ENCODE measurements at places on chromosomes 3 and 15. TPM values are rescaled to one million over a fixed set of nuclear protein-coding genes. Genes with fewer than 3 reads are reported as not detected.

PLA2G4E gene
- total RNA-seq: not detected

SNX4 gene
- total RNA-seq: 69.4 TPM

GHRL gene
- total RNA-seq: 0.19 TPM

POLR2H gene
- total RNA-seq: 135 TPM

NEK10 gene
- 2.0 TPM for total RNA-seq

A4GNT gene
- not detected for total RNA-seq

OR5K4 gene
- not detected for total RNA-seq

FGF12 gene
- 1.2 TPM for total RNA-seq

STOML1 gene
- 19.9 TPM for total RNA-seq

RAD51 gene
- 10.7 TPM for total RNA-seq

PLSCR2 gene
- total RNA-seq: 0.34 TPM

EFHB gene
- total RNA-seq: not detected

COL6A5 gene
- total RNA-seq: not detected

DNAH1 gene
- 5.6 TPM for total RNA-seq

SLC24A5 gene
- not detected for total RNA-seq

HAUS2 gene
- total RNA-seq: 32.0 TPM

SLC28A1 gene
- total RNA-seq: not detected

RAB6B gene
- 1.9 TPM for total RNA-seq

LMAN1L gene
- not detected for total RNA-seq

HYAL3 gene
- total RNA-seq: 24.0 TPM

RUVBL1 gene
- 90.0 TPM for total RNA-seq

FSD2 gene
- total RNA-seq: not detected

CASR gene
- total RNA-seq: not detected

FBXO22 gene
- total RNA-seq: 50.7 TPM

LRRN1 gene
- not detected for total RNA-seq

VGLL3 gene
- 0.33 TPM for total RNA-seq

SLC51A gene
- total RNA-seq: not detected

LIPC gene
- total RNA-seq: 0.34 TPM

ZMYND10 gene
- total RNA-seq: 0.05 TPM

RPP25 gene
- 25.8 TPM for total RNA-seq

ZNF654 gene
- 20.4 TPM for total RNA-seq

GABRR3 gene
- not detected for total RNA-seq

GMNC gene
- not detected for total RNA-seq

SERINC4 gene
- total RNA-seq: not detected

P2RY1 gene
- total RNA-seq: 0.88 TPM

PCLAF gene
- 31.2 TPM for total RNA-seq

TTLL13 gene
- 0.09 TPM for total RNA-seq

LIPH gene
- not detected for total RNA-seq

All from dermis blood vessel endothelial cell (primary cell).